SK-N-MC (cell line): ENCODE measurements at places on chromosomes 3 and 15.

DNA sequence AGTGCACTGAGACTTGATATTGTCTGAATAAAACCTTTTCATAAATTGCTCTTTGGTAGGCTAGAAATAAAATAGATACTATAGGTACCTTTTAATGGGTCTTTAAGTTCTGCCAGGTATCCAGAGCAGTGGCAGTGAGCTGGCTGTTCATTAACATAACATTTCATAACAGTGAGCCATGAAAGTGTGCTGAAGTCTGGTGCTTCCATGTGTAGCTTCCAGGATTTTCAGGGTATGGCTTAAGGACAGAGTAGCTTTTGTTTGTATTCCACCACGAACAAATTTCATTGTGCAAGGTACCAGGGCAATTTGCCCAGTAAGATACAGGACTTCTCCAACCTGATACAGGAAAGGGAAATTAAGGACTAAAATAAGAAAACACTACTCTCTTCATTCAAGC lies 124.7 kb upstream of the NANOGP8 start:
- DNase-seq, result no peak

GRCh38 chr3:23106666-23107065 lies 96.5 kb upstream of the UBE2E2 start:
- no peak for DNase-seq

GRCh38 chr3:188689101-188689574 lies 482.6 kb upstream of the TPRG1 start:
- no peak for DNase-seq

DNA sequence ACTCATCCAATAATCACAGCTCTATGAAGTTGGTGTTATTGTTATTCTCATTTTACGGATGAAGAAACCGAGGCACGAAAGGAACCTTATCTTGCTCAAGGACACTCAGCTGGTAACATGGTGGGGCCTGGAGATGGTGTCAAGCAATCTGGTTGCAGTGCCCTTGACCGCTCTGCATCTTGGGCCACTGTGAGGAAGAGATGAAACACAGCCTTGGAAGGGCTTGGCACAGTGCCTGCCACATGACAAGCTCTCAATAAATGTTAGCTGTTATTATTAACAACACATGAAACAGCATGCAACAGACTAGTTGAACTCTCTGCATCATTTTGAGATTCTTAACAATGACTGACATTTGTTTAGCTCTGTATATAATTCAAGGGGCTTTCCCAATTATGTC lies 10.1 kb upstream of the ITGA11 start:
- no peak for DNase-seq

GRCh38 chr3:125003859-125004595 lies 51.8 kb downstream of the HEG1 start:
- DNase-seq, result no peak

GRCh38 chr3:187855131-187855530 lies 109.9 kb upstream of the BCL6 start:
- DNase-seq, result no peak

DNA sequence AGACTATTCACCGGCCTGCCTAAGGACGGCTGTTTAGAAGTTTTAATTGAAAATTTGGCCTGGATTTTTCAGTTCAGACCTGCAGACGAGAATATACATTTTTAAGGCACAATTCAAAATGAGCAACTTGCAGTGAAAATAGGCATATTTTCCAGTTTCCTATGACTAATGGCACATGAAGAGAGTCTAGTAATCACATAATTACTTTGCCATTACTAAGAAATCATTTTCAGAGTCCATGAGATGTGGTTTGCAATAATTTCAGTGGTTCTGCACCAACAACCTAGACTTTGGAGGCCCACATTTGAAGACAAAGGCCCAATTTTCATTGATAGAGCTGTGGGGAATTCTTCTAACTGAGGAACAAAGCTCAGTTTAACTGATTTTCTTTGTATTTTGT lies 205.3 kb downstream of the SOX2 start:
- DNase-seq, result no peak

- peak; percentile 72 for DNase-seq
Observed at GRCh38 chr3:175672119-175672689, 813.1 kb downstream of the NAALADL2 start.

- DNase-seq, result no peak
Observed at GRCh38 chr15:74902295-74903075, 4.2 kb downstream of the FAM219B start.

DNA sequence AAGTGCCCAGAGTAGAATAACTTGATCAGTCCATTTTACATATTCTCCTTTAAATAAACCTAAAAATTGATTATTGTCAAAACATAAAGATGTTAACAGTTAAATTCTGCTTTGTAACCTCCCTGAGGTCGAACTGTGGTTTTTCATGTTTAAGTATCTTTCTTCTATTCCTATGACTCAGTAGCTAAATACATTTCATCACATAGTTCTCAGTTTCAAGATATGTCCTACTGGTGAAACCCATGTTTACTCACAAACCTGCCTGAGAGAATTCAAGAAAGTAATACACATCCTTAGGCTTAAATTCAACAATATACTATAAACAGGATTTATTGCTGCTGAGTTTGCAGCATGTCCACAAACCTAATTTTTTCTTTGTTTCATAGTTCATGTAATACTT lies 692.9 kb downstream of the ZPLD1 start:
- DNase-seq, result no peak

DNA sequence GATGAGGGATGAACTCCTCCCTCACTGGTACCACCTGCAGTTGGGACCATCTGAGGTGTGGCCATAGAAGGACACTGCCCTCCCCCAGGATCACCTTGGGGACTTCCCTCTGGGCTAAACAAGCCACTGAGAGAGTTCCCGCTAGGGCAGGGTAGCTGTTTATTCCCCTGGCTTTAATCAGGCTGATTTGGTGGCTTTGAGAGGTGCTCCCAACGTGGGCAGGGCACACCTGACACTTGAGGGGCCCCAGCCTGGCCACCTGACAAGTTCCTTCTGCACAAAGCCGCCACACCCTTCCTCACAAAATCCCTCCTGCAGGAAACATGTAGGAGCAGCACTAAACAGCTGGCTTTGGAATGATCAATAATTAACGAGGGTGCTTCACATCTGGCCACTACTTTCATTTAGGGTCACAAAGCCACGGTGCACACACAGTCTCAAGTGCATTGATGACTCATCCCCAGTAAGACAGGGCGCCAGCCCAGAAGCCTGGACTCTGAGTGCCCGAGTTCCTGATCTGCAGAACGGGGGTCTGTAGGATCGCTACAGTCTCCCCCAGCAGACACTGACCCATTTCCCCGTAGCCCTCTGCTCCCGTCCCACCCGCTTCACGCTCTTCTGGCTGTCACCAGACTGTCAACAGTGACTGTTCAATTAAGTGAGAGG lies 75.1 kb downstream of the ATP10A start:
- DNase-seq, result no peak

GRCh38 chr3:17882981-17883380 lies 140.6 kb upstream of the TBC1D5 start:
- DNase-seq, result no peak

DNA sequence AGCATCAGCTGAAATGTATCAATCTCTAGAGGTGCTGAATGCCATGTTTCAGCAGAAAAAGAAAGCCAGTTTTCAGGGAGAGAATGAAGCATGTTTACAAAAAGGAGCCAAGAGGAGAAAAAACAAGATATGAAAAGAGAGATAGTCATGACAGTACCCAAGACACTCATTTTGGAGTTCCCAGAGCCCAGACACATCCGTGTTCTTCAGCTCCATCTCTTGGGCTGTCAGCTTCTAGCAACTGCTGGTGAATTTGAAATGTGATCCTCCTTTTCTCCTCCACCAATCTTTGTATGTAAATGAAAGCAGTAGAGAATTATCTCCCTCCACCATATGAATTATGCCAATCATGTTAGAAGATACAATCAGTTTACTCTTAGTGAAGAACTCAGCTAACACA lies 93.0 kb upstream of the SLC25A36 start:
- DNase-seq, result no peak

DNA sequence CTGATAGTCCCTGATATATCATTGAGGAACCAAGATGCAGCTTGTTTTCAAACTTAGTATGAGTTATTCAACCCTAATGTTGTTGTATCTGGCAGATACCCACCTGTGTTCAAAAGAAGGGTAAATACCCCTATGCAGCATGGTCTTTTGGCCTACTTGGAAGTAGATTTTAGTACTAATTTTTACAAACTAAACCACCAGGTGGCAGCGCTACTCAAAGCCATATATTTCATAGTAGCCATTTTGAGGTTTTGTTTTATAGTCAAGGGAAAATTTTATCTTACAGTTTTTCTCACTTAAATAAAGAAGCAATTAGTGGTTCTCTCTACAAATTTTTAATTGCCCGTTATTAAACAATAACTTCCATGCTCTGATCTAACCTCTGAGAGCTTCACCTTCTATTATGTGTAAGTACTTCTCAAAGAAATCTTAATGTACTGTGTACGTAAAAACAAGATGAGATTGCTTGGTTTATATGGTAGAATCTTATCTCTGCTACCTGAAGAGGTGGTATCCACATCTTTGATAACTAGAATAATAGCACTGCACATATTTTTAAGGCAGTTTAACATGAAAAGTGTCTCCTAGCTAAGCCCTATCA lies 31.5 kb upstream of the MLF1 start:
- DNase-seq, result peak; percentile 74

DNA sequence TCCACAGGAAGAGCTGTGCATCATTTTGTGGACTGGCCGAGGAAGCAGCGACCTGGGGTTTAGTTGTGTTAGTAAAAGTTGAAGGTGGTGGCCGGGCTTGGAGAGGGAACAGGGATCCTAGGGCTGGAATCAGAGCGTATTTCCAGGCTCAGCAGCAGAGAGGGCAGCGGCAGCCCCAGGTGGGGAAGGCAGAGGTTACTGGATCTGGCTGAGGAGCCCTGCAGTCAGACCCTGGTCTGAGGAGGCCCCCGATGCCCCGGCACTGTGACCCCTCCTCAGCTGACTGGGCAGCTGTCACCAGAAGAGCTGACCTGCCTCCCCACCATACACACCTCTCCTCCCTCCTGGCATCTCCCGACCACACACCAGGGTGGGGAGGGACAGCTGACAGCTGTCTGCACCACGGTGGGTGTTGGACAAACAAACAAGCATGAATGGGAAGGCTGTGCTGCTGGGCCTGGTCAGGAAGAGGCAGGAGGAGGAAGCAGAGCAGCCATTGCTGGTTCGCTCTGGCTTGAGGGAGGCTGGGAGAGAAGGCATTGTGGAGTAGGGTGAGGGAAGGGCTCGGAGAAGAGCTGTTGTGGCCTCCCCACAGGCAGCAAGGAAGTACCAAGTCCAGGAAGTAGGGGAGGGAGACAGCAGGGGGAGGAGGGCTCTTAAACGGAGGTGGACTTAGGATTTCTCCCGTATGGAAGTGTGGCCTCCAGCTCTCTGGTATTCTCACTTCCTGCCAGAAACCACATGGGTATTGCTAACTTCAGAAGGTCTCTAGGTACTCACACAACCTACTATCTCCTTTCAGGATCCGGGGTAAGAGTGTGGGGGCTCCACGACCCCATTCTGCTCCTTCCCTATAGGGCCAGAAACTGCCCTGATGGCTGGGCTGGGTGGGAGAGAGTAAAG lies 49.5 kb upstream of the HACD2 start:
- DNase-seq, result no peak

DNA sequence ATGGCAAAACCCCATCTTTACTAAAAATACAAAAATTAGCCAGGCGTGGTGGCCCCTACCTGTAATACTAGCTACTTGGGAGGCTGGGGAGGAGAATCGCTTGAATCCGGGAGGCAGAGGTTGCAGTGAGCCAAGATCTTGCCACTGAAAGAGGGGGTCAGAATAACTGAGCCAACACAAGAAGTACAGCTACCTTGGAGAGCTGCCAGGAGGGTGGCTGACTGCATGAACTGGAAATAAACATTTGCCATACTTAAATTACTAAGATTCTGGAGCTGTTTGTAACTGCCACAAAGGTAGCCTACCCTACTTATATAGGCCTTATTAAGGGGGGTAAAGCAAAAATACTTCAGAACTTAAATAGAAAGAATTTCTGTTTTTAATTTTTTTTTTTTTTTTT lies 15.4 kb upstream of the PIK3CB start:
- DNase-seq, result no peak

- no peak for DNase-seq
Observed at GRCh38 chr3:81728766-81729544, 32.5 kb downstream of the GBE1 start.

GRCh38 chr15:73709241-73709640 lies 25.1 kb downstream of the CD276 start:
- DNase-seq, result no peak

GRCh38 chr15:36924034-36924433 lies 176.3 kb downstream of the MEIS2 start:
- DNase-seq, result no peak

- no peak for DNase-seq
Observed at GRCh38 chr15:74958908-74959585, 2.5 kb upstream of the RPP25 start.

GRCh38 chr15:92808598-92809063 lies 91.5 kb upstream of the CHD2 start:
- DNase-seq, result no peak

DNA sequence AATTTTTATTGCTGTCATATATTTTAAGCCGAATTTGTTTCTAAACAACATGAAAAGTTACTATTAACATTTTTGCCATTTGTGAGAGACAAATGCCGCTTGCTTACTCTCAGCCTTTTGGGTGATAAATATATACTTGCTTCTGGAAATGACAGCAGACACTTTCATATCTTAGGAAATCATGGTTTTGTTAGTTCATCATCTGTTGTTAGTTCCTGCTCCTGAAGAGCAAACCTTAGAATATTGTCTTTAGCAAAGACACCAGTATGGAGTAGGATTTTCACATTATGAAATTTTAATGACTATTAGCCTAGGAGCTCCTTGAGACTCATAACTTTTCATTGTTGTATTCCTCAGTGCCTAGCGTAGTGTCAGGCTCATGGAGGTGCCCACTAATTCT lies 36.0 kb downstream of the RAB8B start:
- no peak for DNase-seq

GRCh38 chr15:70495991-70496599 lies 267.3 kb downstream of the UACA start:
- DNase-seq, result no peak

GRCh38 chr3:112815981-112816380 lies 30.7 kb downstream of the CD200R1L start:
- DNase-seq, result no peak

GRCh38 chr3:25587094-25587493 lies 77.6 kb downstream of the TOP2B start:
- no peak for DNase-seq

DNA sequence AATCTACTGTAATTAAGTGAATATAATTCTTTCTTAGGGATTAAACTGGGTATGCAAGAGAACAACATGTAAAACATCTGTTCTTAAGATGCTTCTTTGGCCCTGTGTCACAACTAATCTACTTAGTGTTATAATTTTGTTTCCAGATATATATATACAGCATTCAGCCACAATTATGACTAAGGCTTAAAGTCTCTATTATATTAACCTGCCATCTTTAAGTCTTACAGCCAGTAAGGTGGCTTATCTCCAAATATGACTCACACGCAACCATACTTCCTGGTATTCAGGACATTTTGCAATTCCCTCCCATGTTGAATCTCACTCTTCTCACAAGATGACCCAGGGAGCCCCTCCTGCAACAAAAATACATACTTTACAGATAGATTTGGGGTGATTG lies 6.6 kb upstream of the KBTBD8 start:
- DNase-seq, result no peak

- DNase-seq, result no peak
Observed at GRCh38 chr3:74787011-74787410, 172.6 kb upstream of the CNTN3 start.

- no peak for DNase-seq
Observed at GRCh38 chr3:144463911-144464310, 492.3 kb downstream of the DIPK2A start.

GRCh38 chr3:159832024-159832423 lies 156.6 kb upstream of the IL12A start:
- DNase-seq, result no peak

GRCh38 chr3:184691397-184692231 lies 20.2 kb downstream of the MAGEF1 start:
- no peak for DNase-seq

GRCh38 chr3:46947981-46948791 lies 28.4 kb downstream of the CCDC12 start:
- no peak for DNase-seq
